ENCODE measurements at places on chromosomes 4 and X.

- DNase-seq = no peak
Observed at GRCh38 chrX:10015723-10016518, 48.8 kb downstream of the CLDN34 start.

DNA sequence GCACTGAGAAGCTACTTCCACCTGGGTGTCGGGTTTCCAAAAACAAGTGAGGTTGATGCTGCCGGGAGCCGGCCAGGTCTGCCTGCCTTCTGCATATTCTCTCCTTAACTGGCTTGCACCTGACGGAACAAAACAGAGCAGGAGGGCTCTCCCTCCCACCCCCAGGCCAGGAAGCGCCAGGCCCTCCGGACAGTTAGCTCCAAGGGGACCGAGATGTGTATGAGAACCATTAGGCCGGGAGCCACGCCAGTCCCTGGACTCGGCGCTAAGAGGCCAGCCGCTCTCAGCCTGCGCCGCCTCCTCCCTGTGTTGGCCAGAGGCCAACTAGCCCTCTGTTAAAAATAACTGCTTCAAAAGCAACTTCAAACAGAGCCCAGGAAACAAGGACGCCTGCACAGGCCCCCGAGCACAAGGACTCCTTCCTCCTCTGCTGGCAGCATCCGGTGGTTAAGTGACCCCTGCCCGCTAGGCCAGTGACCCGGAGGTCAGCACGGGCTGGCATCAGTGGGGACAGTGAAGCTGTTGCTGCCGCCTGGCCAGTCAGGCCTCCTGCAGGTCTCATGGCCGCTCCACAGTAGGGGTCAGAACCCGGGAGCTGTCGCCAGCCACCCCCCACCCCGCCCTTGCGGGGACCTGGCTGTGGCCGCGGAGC, 107.9 kb downstream of the ABLIM2 start:
- peak; percentile 73 for DNase-seq

- DNase-seq = no peak
Observed at GRCh38 chrX:78322863-78323262, 4.5 kb downstream of the CYSLTR1 start.

- no peak for DNase-seq
Observed at GRCh38 chrX:134588806-134589205, 69.5 kb downstream of the PLAC1 start.

DNA sequence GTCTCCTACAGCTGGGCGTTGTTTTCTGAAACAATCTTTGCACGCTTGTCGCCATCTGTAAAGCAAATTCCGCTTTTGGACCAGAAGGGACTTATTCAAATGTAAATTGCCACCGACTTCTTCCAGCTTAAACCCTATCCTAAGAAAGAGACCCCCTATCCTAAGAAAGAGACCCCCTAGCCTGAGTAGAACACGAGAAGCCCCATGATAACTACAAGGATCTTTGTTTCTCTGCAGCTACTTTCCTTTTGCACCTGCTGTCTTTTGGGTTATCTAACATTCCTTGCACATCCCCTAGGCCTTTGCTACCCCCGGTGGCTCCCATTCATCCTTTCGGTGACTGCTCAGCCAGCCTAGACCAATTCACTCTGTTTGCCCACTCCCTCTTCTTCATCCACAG, 536.0 kb upstream of the PRKX start:
- DNase-seq = no peak

- no peak for DNase-seq
Observed at GRCh38 chrX:41491267-41492004, 44.3 kb downstream of the NYX start.

GRCh38 chrX:153999359-154000037, 20.2 kb downstream of the IRAK1 start:
- no peak for DNase-seq

DNA sequence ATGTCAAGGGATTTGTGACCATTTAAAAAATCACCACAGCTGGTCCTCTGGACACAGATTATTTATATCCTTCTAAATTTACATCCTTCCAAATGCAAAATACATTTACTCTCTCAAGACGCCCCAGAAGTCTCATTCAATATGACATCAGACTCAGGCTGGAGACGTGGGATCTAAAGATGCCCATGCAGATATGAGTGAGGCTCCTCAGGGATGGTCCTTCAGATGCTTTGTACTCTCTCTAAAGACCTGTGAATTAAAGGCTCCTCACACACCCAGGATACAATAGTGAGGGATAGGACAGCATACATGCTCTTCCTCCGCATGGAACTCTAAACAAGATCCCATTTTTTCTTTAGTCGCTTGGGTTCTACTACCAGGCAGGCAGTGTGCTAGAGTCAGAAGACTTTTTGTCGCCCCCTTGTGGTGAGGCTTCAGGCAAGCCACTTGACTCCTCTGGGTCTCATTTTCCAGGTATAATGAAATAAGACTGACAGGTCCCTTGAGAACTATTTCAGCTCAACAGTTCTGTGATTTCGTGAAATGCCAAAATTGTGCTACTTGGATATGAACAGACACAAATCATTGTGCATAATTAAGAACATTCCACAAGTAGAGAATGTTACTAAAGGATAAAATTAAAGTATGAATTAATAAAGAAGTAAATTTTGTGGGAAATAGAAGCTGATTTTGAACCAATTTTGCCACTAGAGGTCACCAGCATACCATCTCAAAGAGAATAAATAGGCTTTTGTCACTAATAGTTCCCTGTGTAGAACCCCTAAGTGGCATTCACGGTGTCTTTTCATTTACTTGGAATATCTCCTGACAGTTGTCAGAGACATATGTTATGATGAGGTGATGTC, 13.7 kb upstream of the SCOC start:
- peak; percentile 29 for DNase-seq

DNA sequence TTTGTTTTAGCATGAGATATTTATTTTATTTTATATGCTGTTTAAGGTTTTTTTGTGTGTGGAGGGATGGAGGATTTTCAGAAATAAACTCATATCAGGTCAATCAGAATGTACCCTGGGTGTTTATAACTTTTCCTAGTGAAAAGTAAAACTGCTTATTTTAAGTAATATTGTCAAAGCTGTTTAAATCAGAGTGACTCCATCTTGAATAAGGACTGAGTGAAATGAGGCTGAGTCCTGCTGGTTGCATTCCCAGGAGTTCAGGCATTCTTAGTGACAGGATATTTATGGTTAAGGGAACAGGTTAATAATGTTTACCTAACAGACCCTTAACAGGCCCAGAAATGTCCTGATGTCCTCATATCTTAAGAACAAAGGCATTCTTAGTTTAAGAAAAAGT, 1160.9 kb upstream of the PCDH7 start:
- no peak for DNase-seq

DNA sequence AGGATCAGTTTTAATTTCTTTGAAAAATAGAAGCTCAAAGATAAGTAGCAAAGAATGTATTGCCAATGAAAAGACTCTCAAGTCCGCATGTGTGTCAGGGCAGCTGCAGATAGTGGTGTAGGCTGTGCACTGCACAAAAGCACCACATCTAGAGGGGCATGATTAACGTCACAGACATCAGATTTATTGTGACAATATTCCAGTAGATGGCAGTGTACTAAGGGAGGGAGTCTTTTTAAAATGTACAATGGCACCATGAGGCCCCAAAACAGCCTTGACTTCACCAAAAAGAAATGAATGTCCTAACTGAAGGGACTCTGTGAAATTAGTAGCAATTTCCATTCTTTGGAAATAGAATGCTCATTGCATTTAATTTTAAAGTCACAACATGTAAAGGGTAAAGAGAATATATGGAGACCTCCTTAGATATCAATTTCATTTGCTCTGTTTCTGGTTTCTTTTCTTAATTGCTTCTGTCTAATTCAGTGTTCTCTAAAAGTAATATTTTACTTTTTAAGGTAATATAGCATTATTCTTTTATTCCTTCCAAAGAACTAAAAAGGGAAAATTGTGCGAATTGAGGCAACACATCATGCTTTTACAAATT, 98.4 kb downstream of the ZNF827 start:
- DNase-seq = peak; percentile 0

DNA sequence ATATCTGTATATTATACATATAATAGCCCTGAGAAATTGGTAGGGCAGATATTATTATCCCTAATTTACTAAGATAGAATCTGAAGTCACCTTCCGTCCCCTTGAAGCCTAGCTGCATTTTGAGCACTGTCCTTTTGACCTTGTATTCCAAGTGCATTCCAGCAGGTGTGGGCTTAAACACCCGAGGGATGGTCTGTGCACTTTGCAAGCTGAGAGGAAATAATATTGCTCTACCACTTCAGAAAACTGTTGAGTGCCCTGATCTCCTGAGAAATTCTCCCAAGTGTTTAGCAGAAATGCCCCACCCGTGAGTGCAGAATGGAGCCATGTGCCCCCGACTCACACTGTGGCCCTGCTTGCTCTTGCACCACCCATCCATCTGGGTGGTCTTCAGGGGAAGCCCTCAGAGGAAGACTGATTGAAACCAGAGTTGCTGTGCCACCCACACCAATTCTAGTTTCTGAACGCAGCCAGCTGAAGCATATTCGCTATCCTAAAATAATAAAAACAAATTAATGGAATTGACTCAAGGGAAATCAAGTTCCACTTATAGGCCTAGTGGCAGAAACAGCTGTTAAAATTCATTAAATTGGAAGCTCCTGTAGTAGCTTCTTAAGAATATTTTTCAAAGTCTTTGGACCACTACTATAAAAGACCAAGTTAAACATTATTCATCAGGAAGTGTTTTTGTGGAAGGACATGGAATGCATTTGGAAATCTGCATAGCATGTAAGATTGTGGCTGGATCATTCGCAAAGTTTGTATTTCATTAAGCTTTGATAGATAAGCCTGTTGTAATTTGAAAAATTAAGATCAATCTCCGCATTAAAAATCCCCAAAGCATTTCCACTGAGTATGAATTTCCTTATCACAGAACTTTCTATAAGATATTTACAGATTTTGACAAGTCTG, 41.3 kb upstream of the PRKG2 start:
- DNase-seq = no peak

DNA sequence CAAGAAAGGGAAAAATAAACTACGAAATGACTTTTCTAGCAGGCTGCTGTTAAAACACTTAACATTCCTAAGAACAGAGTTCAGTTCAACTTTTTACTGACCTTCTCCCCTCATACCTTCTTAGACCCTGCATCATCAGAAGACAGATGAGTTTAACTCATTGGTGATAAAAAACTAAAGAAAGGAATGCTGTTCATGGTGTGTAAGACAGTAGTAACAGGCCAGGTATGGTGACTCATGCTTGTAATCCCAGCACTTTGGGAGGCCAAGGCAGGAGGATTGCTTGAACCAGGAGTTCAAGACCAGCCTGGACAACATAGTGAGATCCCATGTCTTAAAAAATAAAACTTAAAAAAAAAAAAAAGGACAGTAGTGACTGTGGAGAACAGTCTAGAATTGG, 16.2 kb downstream of the RBM47 start:
- DNase-seq = no peak

- DNase-seq = no peak
Observed at GRCh38 chrX:109268340-109268739, 213.5 kb downstream of the GUCY2F start.

GRCh38 chrX:97551821-97552220, 668.1 kb downstream of the RPA4 start:
- no peak for DNase-seq

DNA sequence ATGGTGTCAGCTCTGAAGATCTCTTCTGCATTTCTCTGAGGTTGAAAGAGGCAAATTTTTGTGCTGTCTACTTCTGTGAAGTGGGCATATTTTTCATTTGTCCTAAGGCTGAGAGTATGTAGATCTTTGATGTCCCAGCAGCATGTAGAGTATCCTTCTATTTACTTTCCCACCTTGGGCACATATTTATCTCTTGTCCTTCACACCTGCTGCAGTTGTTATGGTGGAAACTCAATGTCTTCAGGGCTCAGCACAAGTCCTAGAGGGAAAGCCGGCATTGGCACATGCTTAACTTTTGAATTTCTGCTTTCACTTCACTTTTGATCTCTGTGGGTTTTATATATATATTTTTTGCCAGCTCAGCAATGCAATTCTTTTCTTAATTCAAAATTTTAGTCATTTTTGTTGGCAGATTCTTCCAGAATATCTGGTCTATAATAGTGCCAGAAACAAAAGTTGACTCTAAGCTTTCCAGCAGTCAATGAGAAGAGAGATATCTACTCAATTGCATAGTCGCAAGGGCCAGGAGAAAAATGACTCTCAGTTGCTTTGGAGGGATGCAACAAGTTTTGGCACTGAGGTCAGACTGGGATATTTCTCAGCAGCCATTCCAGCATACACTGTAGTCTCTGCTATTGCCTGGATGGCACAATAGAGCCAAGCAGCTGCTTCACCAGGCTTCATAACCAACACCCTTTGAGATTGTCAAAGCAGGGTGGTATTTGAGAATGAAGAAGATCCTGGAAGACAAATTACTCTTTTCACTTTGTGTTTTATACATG, 127.8 kb upstream of the FAT1 start:
- no peak for DNase-seq

- DNase-seq = no peak
Observed at GRCh38 chr4:82145850-82146249, 227.9 kb downstream of the HNRNPD start.

GRCh38 chrX:116824785-116825184, 362.0 kb upstream of the CT83 start:
- DNase-seq = no peak

DNA sequence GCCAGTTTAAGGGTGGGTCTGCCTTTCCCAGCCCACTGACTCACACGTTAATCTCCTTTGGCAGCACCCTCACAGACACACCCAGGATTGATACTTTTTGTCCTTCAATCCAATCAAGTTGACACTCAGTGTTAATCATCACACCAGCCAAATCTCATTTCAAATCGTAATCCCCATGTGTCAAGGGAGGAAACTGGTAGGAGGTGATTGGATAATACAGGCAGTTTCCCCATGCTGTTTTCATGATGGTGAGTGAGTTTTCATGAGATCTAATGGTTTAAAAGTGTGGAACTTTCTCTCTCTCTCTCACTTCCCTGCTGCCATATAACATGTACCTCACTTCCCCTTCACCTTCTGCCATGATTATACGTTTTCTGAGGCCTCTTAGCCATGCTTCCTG, 647.2 kb upstream of the FRG1 start:
- no peak for DNase-seq

- no peak for DNase-seq
Observed at GRCh38 chr4:55004831-55005230, 120.6 kb downstream of the KDR start.

DNA sequence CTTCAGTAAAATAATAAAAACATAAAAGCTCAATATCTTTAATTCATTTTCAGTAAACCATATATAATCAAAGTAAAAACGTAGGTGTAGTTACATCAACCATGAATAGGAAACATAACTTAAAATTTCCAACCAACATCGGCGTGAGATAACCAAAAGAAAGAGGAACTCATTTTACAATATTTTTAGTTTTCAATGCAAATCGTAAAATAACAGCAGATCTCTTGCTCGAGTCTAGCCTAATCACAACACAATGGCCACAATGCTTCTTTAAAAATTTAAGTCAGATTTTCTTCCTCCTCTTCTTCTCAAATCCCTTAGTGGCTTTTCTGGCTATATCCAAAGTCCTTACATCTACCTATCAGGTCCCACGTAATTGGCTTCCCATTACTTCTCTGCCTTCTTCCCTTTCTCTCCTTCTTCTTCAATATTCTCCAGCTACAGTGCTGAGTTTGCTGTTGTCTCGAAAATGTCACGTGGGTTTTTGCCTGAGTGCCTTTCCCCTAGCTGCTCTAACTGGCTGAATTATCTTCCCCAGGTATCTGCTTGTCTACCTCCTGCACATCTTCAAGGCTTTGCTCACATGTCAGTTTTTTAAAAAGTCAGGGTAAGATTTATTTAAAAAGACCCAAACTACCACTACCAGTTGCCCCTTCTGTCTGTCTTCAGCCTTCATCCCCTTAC, 90.9 kb upstream of the BANK1 start:
- no peak for DNase-seq

- no peak for DNase-seq
Observed at GRCh38 chr4:83516042-83516772, 19.7 kb upstream of the GPAT3 start.

All from NCI-H187 treated with DMSO at 0.1 percent for 48 hours (cell line).